Mucosa of gallbladder (tissue), 1 donor: ENCODE measurements at places on chromosomes 16 and 17. TPM values are rescaled to one million over a fixed set of nuclear protein-coding genes. Genes with fewer than 3 reads are reported as not detected.

RNF227 gene
- 3.5 TPM for total RNA-seq

GRCh38 chr17:60135951-60136666 is 13.7 kb upstream of the CA4 start:
- no peak for DNase-seq

GRCh38 chr16:54110016-54110981 is 176.3 kb downstream of the IRX3 start:
- DNase-seq = no peak

- no peak for DNase-seq
These were observed 11.5 kb upstream of the CLEC18C start for GRCh38 chr16:70162041-70162451.

GRCh38 chr16:66701026-66701425 is 4.5 kb upstream of the CMTM4 start:
- DNase-seq = no peak

DNA sequence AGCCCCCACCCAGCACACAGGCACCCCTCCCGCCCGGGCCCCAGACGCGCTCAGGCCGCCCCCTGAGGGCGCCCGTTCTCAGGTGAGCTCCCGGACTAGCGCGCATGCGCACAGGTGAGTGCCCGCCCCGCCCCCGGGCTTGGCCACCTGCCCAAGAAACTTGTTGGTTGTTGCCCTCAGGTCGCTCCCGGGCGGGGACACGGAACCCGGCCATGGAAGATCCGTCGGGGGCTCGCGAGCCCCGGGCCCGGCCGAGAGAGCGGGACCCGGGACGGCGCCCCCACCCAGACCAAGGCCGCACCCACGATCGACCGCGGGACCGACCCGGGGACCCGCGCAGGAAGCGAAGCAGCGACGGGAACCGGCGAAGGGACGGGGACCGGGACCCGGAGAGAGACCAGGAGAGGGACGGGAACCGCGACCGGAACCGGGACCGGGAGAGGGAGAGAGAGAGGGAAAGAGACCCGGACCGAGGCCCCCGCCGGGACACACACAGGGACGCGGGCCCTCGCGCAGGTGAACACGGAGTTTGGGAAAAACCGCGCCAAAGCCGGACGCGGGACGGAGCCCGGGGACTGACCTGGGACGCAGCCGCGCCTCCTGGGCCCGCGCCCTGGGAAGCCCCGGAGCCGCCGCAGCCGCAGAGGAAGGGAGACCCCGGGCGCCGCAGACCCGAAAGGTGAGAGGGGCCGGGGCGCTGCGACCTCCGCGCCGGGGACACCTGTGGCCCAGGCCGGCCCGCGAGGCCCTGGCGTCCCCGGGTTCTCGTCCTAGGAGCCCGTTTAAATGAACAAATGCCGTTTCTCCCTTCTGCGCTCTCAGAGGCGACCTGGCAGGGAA is at the start of gene MARVELD3:
Gene MARVELD3 (plus strand): TSS at position 167 of the 840 bp plus-strand sequence. CDS start 46 bp downstream, at position 213.
- DNase-seq = peak; percentile 86

GRCh38 chr16:17354141-17354601 is 116.6 kb downstream of the XYLT1 start:
- DNase-seq = no peak

- DNase-seq = no peak
These were observed 17.2 kb upstream of the CACNG4 start for GRCh38 chr17:66947311-66947710.

- DNase-seq = no peak
These were observed 10.0 kb downstream of the SOCS1 start for GRCh38 chr16:11245988-11246387.
